ENCODE measurements at places on chromosomes 1 and 21.
A peak's percentile ranks its signal among the peaks of the same experiment; 100 is the strongest.

DNA sequence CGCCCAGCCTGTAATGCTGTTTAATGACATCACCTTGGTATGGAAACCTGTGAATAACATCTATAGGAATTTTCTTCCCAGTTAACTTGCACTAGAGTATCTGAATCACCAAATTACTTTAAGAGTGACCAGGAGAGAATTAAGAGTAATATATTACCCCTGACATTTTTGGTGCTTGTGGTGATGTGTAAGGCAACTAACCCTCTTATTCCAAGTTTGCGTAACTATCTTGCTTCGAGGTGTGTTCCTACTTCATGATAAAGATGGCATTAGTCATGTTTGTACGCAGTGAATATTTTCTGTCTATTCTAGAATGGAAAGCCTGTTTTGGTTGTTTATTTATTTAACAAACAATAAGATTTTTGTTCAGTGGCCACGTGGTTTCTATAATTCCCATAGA, 131.3 kb downstream of the ZP4 start:
- DNase-seq: no peak

DNA sequence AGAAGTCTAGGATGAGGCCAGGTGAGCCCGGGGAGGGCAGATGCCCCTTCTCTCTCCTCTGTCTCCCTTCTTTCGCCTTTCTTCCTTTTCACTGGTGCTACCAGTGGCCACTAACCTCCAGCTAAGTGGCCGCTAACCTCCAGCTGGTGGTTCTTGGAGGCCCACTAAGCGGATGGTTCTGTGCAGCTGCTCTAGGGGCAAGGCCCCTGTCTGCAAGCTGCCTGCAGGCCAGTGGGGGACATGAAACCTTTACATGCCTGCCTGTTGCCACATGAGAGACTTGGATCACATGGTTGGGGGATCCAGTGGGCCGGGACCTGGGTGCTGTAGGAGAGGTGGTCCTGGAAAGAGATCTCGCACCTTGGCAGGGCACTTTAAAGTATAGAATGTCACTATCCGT, 17.7 kb downstream of the IKBKE start:
- no peak for DNase-seq

DNA sequence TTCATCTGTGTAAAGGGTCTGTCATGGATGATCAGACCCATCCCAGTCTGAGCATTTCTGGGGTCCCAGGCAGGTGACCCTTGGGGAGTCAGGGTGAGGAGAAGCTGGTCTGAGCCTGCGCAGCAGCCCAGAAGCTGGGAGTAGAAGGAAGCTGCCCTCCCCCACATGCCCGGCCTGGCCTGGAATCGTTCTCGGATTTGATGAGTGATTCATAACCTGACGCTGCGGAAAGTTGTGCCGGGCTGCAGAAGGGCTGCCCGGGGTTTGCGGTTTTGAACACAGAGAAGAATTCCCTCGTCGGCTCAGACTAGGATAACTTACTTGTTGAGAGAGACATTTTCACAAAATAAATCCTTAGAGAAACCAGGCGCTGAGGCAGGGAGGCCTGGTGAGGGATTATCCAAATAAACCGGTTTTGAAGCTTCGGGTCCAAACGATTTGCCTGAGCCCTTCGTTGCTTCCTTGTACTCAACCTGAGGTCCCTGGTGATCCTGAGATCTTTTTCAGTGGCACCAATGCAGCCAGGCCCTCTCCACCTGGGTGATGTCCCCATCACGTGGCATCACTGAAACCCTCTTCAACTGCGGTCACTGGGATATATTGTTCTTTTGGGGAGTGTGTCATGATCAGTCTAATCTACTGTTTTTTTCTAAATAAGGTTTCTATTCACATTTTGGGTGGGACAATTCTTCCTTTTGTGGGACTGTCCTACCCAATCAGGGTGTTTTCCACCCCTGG, 29.2 kb downstream of the EPHB2 start:
- no peak for DNase-seq

DNA sequence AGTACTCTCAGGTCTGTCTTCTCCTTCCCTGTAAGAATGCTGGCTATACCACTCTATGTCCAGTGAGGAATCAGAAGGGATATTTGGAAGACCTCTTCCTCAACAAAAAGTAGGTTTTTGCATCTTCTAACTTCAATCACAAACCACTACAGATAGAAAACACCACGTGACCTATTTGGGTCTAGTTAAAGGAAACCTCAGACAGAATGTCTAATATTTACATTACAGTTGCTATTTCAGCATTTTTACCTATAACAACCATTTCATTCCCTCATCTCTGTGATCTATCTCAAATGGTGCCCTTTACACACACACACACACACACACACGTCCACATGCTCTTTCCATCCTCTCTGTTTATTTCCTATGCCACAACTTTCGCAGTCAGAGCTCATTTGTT, 7.9 kb upstream of the ADORA3 start:
- no peak for DNase-seq

GRCh38 chr1:24868016-24868875, 61.8 kb downstream of the RUNX3 start:
- DNase-seq: peak; percentile 29

DNA sequence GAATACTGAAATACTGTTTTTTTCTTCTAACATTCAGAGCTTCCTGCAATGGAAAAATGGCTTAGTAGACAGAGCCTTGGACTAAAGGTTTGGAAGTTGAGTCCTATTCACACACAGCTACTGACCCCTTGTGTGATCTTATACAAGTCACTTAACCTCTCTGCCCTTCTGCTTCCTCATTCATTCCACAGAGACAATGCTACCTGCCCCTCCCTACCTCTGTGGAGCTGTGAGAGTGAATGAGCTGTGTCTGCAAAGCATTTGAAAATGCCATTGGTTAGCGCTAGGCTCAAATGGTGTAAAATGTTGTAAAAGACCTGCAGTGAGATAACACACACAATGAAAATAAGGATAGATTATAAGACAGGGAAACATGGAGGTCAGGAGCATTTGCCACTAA, 214.4 kb downstream of the BARHL2 start:
- DNase-seq: no peak

GRCh38 chr1:10160173-10160572, 50.2 kb upstream of the KIF1B start:
- no peak for DNase-seq

DNA sequence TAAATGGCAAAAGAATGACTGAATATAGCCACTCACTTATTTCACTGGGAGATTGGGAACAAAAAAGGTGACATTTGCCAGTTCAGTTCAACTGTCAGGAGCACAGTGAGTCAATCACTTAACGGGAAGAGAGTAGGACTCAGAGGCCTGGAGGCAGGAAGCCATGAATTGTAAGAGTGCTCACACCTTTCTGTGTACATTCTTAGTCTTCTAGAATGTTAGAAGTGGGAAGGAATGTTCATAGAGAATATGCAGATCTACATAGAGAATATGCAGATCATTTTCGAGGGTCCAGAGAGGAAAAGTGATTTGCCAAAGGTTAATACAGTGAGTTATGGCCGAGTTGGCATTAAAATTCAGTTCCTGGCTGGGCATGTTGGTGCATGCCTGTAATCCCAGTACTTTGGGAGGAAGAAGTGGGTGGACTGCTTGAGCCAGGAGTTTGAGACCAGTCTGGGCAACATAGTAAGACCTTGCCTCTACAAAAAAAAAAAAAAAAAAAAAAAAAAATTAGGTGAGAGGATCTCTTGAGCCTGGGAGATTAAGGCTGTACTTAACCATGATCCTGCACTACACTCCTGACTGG, 8.3 kb downstream of the IL20 start:
- no peak for DNase-seq

- DNase-seq: peak; percentile 40
Observed at GRCh38 chr1:106926803-106927582, 129.5 kb upstream of the PRMT6 start.

DNA sequence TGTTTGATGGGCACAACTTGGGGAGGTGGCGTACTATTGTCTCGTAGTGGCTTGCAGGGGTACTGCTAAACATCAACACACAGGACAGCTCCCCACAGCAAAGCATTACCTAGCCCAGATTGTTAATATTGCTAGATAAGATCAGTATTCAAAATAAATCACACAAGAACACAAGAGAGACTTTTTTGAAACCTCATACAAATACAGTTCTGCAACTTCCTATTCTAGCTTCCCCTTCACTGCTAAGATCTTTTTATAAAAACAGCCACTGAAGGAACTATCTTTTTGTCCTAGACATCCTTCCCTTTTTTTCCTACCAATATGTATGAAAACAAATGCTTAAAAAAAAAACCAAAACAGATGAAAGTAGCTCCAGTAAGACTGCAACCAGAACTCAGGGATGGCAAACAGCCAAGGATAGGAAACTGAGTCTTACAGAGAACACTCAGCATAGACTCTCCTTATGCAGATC, 137.8 kb upstream of the KRTAP19-8 start:
- DNase-seq: peak; percentile 70

DNA sequence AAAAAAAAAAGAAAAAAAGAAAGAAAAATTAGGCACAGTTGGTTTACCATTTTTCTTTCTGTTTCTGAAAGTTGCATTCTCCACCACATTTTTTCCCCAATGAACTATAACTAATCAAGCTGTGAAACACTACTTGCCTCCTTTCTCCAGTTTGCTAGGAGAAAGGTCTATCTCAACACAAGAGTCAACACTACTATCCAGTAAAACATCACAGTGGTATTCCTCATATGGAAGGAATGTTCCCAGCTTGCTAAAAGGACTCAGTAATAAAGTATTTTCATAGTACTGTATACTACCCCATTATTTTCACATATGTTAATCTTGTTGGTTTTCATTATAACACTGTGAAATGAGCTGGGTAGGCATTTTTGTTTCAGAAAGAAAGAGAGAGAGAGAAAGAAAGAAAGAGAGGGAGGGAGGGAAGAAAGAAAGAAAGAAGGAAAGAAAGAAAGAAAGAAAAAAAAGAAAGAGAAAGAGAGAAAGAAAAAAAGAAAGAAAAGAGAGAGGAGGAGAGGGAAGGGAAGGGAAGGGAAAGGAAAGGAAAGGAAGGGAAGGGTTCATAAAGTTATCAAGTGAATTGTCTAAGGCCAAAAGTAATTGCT, 7.9 kb downstream of the PTGER3 start:
- no peak for DNase-seq

- DNase-seq: peak; percentile 76
Observed at GRCh38 chr1:212944229-212944901, 6.0 kb upstream of the VASH2 start.

DNA sequence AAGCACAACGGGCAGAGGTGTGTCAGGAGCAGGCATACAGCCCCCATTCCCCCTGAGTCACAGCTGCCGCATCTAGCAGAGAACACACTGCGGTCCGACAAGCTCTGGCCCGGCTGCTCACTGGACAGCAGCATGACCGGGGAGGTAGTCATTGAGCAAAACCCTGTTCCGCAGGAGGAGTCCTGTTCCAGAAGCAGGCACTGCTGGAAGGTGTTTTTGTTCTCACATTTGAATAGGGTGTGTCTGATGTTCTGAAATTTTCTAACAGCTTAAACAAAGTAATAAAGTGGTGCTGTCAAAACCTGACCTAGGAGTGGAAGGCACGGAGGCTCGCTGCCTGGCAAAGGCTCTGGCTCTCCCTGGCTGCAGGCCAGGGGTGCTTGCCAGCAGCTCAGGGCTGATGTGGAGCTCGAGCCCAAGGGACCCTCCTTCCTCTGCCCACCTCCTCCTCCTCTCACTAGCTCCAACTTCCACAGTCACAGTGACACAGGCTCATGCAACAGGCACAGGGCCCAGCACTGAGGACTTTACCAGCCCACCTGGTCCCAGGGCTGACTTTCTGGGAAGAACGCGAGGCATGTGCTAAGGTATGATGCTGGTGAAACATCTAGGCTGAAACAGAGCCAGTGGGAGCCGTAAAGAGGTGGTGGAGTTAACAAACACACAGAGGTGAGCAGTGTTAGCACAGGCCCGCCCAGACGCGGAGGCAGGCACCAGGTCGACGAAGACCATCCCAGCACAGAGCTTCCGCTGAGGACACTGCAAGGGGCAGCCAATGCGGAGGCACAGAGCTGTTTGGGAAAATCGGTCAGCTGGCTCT, 118.6 kb upstream of the IFFO2 start:
- DNase-seq: no peak

GRCh38 chr1:205976708-205977401, 26.3 kb downstream of the RAB7B start:
- no peak for DNase-seq

DNA sequence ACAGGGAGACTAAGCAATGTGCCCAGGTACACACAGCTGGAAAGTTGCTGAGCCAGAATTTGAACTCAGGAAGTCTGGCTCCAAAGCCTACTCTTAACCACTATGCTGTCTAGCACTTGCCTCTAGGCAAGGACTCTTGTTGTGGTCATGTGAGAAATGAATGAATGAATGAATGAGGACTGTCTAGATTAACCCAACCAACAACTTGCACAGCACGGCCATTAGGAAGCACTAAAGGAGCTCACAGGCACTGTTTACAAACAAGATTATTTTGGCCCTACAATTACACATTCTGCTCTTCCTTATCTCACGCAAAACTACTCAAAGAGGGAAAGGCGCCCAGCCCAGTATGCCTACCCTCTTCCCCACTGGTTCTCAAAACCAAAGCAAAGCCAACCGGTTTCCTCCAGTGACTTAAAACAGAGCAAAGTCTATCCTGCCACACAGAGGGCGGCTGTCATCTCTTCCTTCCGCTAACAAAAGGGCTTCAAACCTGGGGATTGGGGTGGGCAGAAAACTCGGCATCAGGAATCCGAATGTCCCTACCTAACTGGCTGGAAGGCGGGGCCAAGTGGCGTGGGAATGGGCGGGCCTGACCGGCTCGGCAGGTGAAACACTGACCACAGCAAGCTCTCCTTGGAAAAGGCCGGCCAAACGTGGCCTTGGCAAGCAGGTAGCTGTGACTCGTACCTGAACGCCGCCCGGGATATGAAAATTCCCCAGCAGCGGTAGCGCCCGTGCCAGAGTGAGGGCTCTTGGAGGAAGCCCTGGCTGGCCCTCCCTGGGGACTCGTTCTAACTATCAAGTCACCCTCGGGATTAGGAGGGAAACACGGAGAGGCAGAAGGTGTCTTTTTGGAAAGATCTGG, 948 bp downstream of the STK40 start:
- DNase-seq: peak; percentile 38

- DNase-seq: no peak
Observed at GRCh38 chr1:75257424-75257823, 123.2 kb downstream of the LHX8 start.

DNA sequence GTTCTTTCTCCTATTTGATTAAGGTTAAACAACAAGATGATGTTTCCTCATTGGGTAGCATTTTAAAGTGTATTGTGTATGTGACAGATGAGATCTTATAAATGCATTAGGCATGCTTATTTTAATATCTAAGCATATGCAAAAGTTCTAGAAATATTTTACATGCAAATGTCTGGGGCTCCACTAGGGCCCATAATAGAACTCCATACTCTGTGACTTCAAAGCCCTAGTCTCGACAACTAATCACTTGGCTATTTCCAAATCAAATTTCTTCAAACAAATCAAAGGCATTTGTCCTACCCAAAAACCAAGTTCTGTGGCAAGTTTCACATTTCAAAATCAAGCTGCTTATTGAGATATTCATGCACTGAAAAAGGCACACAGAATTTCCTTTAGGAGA, 385.6 kb upstream of the ST6GALNAC5 start:
- no peak for DNase-seq

GRCh38 chr1:113291777-113292602, 98.3 kb upstream of the MAGI3 start:
- DNase-seq: no peak

GRCh38 chr1:245016700-245017099, 138.1 kb upstream of the KIF26B start:
- no peak for DNase-seq

- no peak for DNase-seq
Observed at GRCh38 chr1:179785031-179785431, 41.9 kb downstream of the FAM163A start.

All from MV-4-11 (cell line).